ENCODE measurements at places on chromosomes 2 and 18.

- no peak for DNase-seq
Measured at GRCh38 chr2:52473526-52473925, 1294.1 kb upstream of the CHAC2 start.

GRCh38 chr2:9398881-9399780 is 24.2 kb downstream of the ITGB1BP1 start:
- DNase-seq = no peak

- no peak for DNase-seq
Measured at GRCh38 chr18:77981874-77982273, 732.2 kb downstream of the GALR1 start.

DNA sequence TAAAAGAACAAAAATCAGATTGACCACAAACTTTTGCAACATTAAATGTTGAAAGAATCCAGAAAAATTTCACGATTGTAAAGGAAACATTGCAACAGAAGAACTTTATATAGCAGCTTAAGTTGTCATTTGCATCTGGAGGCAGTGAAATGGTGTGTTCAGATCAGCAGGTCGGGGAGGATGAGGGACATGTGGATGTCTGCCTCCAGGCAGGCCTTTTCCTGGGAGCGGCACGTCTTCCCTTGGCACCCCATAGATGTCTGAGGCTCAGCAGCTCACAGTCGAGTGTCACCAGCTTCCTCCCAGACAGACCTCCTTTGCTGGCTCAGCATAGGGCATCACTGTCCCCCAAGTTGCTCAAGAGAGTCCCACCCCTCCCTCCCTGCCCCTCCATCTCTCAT is 44.3 kb upstream of the ASB1 start:
- DNase-seq = no peak

DNA sequence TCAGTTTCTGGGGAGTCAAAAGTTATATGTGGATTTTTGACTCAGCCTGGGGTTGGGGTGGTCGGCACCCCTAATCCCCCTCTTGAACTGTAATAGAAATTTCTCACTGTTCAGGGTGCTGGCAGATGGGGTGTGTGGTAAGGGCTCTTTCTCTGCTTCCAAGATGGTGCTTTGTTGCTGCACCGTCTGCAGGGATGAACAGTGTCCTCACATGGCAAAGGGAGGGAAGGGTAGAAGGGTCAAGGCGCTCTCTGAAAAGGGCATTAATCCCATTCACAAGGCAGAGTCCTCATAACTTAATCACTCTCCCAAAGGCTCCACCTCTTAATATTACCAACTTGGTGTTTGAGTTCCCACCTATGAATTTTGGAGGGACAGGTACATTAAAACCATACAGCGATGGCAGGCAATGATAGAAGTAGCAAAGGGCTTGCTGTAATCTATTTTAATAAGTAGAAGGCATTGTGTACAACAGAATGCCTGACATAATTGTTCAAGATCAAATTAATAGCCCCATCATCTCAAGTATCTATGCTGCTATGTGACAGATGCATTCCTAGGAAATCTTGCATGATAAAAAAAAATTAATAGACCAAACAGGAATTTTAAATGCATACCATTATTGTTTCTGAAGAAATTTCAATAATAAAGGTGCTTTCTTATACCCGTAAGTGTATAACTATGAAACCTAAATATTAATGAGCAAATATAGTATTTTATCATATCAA is 28.1 kb downstream of the MMADHC start:
- no peak for DNase-seq

DNA sequence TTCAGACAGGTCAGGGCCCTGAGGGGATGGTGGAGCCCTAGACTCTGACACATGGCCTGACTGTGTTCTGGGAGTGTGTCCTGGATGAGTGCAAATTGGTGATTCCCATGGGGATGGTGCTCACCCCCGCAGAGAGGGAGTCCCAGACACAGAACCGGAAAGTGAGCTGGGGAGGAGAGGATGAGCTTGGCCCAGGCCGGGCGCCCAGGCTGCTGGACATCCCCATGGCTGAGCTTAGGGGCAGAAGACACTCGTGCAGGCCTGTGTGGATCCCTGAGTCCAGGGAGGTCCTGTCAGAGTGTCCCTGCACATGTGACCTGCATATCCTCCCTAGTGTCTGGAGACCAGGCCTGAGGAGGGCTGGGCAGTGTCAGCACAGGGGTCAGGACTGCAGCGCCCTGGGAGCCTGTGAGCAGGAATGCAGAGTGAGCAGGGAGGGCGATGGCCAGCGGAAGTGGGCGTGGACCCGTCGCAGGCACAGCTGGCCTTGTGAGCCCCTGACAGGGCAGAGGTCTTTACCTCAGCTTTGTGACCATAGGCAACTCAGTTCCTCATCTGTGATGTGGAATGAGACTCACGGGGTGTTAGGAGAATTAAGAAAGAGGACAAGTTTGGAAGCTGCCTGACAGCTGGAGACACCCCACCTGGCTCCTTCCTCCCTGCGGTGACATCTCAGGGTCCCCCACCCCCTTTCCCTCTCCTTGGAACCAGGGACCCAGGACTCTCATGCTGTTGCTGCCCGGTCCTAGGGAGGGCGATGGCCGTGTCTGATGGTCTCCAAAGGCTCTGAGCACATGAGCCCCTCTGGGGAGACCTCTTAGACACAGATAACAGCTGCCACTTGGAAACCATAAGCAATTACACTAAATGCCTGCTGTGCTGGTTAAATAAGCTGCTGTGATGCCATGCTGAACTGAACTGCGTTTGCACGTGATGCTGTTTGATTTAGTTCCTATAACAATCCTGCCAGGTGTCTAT is 62.6 kb upstream of the HS6ST1 start:
- no peak for DNase-seq

DNA sequence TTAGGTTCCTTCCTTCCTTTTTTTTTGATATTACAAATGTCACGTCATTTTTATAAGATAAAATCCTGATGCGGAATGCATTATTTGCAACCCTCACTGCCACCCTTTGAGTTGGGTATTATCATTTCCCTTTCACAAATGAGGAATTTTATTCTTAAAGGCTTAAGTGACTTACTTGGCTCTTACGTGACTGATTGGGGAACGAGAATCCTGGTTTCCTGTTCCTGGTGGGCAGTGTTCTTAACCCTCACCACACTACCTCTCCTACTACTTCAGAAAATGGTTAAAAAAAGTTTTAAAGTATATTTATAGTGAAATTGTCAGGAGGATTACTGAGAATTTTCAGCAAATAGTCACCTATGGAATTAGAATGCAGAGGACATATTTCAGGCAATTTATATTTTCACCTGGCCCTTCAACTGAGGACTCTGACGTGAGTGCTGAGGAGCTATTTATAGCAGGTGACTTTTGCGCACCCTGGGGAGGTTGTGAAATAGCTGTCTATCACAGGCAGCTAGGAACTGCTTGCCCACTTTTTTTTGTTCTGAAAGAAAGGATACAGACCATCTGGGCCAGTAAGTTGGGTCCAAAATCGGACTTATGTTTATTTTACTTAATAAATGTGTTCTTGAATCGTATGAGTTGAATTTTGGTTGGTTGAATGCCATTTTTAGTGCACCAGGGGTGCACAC is 18.7 kb upstream of the RASGRP3 start:
- DNase-seq = no peak

All from GM12865 (cell line).